HuH-7 (cell line): ENCODE measurements at places on chromosomes 3 and 15.
A peak's percentile ranks its signal among the peaks of the same experiment; 100 is the strongest.

GRCh38 chr3:143551761-143552160 is 296.5 kb downstream of the SLC9A9 start:
- no peak for DNase-seq

DNA sequence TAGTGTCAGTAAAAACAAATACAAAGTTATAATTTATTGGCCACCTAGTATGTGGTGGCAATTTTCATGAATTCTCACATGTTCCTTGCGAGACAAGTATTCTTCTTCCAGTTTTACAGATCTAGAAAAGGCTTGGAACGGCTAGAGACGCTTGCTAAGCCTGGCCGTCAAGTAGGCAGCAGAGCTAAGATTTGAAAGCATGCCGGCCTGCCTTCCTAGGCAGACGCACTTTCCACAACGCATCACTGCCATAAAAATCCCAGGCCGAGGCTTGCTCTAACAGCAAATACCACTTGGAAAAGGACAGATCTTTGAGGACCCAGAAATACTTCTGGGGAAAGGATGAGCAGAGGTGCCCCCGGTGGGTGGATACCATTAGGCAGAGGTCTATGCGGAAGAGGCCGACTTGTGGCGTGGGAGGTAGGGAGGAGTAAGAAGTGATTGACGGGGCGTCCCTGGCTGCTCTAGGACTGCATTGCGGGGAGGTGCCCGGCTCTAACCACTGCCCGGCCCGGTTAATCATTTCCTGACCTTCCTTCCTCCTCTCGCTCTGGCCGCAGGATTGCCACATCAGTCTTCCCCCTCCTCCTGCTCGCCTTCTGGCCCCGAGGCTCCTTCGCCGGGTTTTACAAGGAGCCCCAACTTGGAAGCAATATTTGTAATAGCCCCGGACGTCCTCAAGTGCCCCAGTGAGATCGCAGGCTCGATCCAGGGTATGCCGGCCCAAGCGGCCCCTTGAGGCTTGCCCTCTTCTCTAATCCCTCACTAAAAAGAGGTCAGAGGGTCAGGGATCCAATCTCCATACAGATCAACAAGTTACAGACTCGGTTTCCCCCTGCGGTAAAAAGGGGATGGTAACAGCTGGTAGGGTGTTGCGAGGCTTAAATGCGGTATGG is 1.3 kb upstream of the USP3 start:
- peak; percentile 79 for DNase-seq

DNA sequence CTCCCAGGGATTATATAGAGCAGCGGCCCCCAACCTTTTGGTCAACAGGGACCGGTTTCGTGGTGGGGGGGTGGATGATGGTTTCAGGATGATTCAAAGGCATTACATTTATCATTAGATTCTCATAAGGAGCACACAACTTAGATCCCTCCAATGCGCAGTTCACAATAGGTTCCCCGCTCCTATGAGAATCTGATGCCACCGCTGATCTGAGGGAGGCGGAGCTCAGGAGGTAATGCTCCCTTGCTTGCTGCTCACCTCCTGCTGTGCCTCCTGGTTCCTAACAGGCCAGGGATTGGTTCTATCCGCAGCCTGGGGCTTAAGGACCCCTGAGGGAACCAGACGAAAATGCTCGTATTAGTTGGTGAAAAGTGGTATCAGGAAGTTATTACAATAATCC is 1.3 kb upstream of the HACD2 start:
- DNase-seq = peak; percentile 38

GRCh38 chr3:17936736-17937480 is 194.5 kb upstream of the TBC1D5 start:
- no peak for DNase-seq

- DNase-seq = no peak
Measured at GRCh38 chr3:86954226-86954625, 36.7 kb downstream of the VGLL3 start.

DNA sequence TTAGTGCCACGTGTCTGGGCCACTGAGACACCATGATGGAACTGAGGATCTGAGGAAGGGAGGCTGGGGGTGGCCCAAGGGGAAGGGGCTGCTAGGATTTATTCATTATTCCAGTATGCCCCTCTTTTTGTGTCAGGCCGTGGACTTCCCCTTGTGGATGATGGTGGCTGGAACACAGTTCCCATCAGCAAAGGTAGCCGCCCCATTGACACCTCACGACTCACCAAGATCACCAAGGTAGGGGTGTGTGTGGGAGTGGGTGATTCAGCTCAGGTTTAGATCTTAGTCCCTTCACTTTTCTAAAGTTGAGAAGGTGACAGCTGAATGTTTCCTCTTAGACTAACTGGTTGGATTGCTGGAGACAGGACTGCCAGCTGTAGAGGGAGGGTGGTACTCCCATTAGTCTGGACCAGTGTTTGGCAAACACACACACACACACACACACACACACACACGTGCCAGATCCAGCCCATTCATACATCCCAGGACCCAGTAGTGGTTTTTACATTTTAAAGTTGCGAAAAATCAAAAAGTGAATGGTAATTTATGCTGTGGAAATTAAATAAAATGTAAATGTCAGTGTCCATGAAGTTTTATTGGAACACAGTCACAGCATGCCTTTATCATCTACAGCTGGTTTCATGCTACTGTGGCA is 11.4 kb downstream of the EIF4G1 start:
- no peak for DNase-seq

DNA sequence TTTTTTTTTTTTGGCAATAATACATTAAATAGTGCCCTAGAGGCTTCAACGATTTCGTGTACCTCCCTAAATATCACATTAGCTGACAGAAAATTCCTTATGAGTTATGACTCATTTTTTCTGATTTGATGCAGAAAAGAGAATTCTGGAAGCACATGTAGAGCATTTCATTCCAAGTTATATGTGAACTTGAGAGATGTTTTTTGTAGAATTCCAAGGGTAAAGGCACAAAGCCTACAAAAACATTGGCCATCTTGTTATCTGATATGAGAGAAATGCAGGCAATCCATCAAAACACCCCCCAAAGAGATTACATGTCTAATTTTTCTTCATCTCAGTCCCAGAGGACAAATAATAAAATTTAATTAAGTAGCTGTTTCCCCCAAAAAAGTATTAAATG is 6.7 kb upstream of the PFN2 start:
- no peak for DNase-seq

- no peak for DNase-seq
Measured at GRCh38 chr3:152760024-152760563, 74.8 kb upstream of the P2RY1 start.

DNA sequence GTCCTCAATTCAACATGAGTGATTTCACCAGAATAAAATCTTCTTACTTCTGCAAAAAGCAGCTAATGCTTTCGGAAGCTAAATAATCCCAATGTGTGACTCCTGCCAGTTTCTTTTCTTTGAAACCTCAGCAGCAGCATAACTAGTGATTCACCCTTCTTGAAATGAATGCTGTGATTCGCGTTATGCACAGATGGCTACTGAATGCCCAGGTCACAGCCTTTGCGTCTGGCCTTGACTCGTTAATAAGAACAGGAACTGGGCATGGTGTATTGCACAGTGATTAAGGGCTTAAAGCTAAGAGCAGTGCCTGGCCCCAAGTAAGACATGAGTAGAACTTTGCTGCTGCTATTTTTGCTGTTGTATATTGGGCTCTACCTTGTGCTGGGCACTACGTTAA is 19.0 kb downstream of the CGNL1 start:
- no peak for DNase-seq

DNA sequence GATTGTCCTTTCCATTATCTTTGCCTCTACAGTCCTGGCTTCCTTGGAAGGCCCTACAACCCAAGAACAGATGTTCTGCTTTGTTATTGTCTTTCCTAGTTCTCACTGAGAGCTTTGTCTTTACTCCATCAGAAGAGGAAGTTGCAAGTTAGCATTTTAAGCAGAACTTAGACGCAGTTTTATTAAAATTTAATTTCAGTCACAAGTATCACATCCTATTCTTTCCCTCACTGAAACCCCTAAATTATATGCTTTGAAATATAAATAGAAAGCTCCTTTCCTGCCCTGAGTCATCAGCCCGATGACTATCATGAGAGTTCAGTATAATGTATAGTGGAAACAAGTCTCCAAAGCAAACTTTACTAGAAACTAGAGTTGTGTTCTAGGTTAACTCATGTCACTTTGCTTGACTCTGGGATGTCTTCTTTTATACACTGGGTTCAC is 291.2 kb upstream of the RBMS3 start:
- no peak for DNase-seq

- DNase-seq = no peak
Measured at GRCh38 chr15:86773736-86774135, 694.1 kb downstream of the AGBL1 start.

DNA sequence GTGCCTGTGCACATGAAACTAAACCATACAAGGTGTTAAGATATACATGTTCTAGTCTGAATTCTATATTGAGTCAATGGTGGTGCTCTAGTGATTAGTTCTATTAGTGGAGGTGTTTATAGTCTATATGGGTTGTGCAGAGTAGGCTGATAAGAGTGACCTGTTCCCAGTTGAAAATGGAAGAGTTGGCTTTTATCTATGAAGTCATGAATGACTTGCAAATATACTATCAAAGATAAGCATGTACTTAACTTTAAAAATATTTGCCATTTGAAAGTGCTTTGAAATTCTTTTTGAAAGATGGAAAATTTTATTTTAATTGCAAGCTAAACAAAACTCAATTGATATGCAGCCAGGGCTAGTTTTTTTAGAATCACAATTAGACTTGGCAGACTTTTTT is 150.6 kb upstream of the SGO1 start:
- DNase-seq = no peak

- DNase-seq = no peak
Measured at GRCh38 chr3:132695422-132695821, 26.8 kb downstream of the NPHP3 start.

GRCh38 chr15:67944010-67944641 is 104.3 kb upstream of the RNU6-1 start:
- DNase-seq = no peak

GRCh38 chr3:158725348-158726011 is 6.8 kb downstream of the RARRES1 start:
- no peak for DNase-seq

GRCh38 chr3:107650788-107651187 is 128.0 kb downstream of the BBX start:
- DNase-seq = no peak

DNA sequence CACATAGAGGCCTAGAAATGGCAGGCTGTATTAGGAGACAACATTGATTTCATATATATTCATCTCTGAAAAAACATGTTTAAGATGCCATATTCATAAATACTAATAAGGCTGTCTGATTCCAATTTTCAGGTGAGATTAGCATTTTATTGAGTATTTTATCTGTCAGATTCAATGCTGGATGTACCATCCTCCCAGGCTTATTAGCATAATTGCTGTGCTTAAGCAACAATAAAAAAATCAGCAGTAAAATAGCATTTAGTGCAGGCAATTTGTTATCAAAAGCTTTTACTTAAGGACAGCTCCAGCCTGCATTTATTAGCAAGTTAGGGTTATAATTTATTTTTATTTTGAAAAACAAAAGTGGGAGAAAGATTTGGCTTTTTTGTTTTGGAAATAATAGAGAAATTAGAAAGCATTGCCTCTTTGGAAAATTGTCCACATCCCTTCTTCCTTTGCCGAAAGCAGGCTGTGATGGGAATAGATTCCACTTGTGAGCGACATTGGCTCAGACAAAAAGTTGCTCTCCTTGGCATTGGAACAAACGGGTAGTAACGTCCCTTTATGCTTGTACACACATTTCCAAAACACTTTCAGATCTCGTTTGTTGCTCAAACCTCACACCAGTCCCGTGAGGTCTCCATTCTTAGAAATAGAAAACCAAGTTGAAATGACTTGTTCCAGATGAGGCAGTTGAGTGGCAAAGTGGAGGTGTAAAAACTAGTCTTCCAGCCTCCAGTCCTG is 134.0 kb downstream of the LPP start:
- DNase-seq = no peak

DNA sequence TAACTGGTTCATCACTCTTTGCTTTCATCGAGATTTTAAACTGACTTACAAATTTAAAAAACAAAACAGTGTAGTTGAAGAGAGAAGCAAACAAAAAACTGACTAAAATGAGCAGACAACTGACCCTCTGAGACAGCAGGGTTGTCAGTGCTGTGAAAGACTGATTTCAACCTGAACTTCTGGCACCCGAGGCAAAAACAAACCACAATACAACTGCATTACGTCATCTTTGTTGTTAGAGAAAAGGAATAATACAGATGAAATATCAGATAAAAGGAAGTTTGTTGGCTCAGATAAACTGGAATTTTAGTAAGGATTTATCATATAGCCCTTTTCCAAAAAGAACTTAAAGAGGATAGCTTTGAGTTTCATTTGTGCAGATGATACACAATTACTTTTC is 51.1 kb downstream of the PARP15 start:
- no peak for DNase-seq

DNA sequence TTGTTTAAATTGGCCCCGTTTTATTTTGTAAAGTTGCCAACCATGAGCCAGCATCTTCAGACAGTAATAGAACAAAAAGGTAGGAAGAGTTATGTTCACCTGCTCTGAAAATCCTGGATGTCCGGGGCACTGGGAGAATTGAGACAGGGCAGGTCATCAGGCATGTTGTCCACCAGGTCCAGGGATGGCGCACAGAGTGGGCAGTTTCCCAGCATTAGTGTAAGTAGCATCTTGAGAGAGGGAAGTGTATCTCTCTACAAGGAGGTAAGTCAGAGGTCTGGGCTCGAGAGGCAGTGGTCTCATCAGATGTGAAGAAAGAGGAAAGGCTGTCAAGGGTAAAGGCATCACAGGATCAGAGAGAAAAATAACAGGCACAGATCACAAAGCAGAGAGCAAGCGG is 339.4 kb downstream of the CLSTN2 start:
- DNase-seq = no peak

DNA sequence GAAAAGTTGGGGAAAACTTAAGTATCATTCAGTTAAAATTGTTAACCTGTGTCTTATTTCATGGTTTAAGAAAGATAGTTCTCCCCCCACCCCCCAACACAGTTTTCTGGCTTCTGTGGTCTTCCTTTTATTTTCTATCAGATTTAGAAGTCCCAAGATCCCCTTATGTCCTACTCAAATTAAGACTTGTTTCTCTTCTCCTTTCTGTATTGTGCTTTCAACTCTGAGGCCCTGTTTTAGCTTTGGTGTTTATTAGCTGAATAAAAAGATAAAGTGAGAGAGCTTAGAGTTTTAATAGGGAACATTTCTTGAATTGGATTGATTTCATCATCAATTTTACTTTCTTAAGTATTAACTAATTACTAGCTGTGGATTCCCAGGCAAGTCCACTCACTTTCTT is 62.6 kb downstream of the AKAP13 start:
- no peak for DNase-seq
